Foreskin keratinocyte (primary cell): ENCODE measurements at places on chromosomes 1 and 21. TPM values are rescaled to one million over a fixed set of nuclear protein-coding genes. Genes with fewer than 3 reads are reported as not detected.

Gene SPRR5
- 0.24 and 0.32 TPM in 2 replicates for total RNA-seq

Gene AMY1A
- not detected in 2 replicates for total RNA-seq

Gene CFHR3
- not detected in 2 replicates for total RNA-seq

Gene AIRE
- total RNA-seq: not detected in 2 replicates

Gene CD1B
- total RNA-seq: not detected in 2 replicates

Gene ATF3
- total RNA-seq: 3.3 and 5.4 TPM in 2 replicates

Gene VAV3
- total RNA-seq: 9.7 and 10.3 TPM in 2 replicates

Gene L1TD1
- 8.0 and 9.7 TPM in 2 replicates for total RNA-seq

Gene ZNF648
- total RNA-seq: not detected in 2 replicates

Gene TMEM269
- not detected in 2 replicates for total RNA-seq

Gene SYTL1
- 42.3 and 49.3 TPM in 2 replicates for total RNA-seq

Gene MNDA
- not detected in 2 replicates for total RNA-seq

Gene VAMP3
- total RNA-seq: 119 and 125 TPM in 2 replicates

Gene C4BPA
- not detected in 2 replicates for total RNA-seq

Gene ZSWIM5
- not detected in 2 replicates for total RNA-seq

Gene ITGB2
- 6.4 and 6.5 TPM in 2 replicates for total RNA-seq

Gene TMPRSS15
- total RNA-seq: not detected in 2 replicates

Gene KRTAP27-1
- total RNA-seq: not detected in 2 replicates

Gene NCF2
- total RNA-seq: 2.3 and 4.7 TPM in 2 replicates

Gene PLA2G4A
- 11.4 and 16.1 TPM in 2 replicates for total RNA-seq

Gene NEK2
- total RNA-seq: 24.1 and 31.1 TPM in 2 replicates

Gene ALPL
- 1.2 TPM in 1 of 2 replicates, not detected in the other for total RNA-seq

Gene DOCK7
- total RNA-seq: 51.6 and 57.5 TPM in 2 replicates

Gene SMCP
- total RNA-seq: not detected in 2 replicates

Gene SRP9
- total RNA-seq: 276 and 283 TPM in 2 replicates

Gene FCN3
- not detected in 2 replicates for total RNA-seq

Gene TYW3
- total RNA-seq: 18.1 and 21.8 TPM in 2 replicates

Gene OLFML2B
- total RNA-seq: 0.18 and 0.31 TPM in 2 replicates
